ENCODE measurements at places on chromosomes 2 and 18.

DNA sequence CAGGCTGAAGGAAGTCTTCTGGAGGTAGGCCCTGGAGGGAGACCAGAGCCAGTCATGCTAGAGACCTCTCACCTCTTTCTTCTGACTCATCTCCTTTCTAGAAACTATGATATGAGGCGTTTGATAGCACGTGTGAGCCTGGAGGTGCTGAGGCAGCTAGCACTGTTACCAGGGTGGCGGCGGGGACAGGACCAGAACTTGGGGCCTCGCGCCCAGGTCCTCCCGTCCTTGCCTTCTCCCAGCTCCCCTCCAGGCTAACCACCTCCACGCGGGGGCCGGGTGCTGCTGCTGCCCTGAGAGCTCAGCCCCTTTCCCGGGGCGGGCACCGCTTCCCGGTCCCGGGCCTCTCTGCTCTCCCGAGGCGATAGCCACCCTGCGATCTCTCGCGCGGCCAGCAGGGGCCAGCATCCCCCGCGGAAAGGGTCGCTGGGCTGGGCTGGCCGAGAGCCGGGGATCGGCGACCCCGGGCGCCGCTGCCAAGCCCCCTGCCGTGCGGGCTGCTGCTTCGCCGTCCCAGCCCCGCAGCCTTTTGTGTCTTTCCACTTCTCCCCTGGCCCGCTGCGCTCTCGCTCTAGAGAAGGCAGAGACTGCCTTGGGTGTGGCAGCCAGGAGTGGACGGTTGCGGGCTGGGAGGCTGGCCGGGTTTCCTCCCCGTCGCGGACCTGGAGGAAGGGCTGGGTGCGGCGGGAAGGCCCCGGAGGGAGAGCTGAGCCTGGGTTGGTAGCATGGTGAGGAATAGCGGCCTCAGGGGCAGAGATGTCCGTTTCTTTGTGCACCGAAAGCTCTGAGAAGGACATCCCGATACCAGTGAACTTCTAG lies 49.1 kb downstream of the TMEM17 start:
- peak; percentile 61 for DNase-seq

DNA sequence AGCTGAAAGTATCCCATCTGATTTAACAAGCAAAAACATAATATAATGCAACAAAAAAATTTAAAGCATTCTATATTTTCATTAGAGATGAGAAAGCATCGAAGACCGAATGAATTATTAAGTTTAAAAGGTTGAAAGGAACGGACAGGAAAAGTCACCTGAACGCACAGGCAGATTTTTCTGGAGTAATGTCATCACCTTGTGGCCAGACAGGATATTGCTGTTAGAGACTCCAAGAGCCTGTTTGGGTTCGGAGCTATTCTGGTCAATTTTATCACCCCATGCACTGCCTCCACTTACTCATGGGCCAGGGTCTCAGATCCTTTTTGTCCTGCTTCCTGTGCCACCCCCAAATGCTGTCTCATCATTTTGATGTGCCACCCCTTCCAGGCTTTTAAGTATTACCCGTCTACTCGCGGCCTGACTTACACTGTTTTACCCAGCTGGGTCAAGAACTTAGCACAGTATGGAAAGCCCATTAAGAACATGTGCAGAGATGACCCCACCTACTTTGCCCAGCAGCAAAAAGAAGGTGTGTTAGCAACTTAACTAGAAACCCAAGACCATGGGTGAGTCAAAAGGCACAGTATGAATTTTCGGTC lies 27.3 kb downstream of the GKN2 start:
- peak; percentile 78 for DNase-seq

DNA sequence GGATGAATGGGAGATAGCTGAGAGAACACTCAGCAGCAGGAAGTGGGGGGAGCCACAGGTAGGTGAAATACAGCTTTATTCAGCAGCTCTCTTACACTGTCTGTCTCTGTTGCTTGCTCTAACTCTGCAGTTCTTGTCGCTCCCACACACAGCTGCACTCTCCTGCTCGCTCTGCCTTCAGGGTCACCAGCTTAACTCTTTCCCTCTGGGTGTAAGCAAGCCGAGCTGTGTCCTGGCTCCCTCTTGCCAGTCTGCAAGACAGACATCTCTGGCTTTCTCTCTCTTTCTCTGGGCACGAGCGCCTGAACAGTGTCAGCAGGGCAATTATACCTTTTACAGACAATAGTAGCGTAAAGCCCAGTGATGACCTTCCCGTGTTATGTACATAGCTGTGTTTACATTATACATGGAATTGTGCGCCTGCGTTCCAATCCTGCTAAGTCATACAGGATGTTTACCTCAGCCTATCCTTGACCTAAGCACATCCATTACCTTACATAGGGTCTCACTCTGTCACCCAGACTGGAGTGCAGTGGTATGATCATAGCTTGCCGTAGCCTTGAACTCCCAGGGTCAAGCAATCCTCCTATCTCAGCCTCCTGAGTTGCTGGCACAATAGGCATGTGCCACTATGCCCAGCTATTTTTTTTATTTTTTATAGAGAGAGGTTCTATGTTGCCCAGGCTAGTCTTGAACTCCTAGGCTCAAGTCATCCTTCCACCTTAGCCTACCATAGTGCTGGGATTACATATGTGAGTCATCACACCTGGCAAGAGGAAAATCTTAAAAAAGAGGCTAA lies 57.8 kb upstream of the CHN1 start:
- no peak for DNase-seq

GRCh38 chr2:28591711-28592335 lies 96.0 kb downstream of the PLB1 start:
- DNase-seq, result no peak

GRCh38 chr2:215527736-215528135 lies 91.9 kb upstream of the FN1 start:
- DNase-seq, result no peak

Data from CD4-positive, alpha-beta T cell treated with Interleukin-2 at 100 ng/mL for 4 hours (primary cell).